ENCODE measurements at places on chromosomes 5 and 9.

DNA sequence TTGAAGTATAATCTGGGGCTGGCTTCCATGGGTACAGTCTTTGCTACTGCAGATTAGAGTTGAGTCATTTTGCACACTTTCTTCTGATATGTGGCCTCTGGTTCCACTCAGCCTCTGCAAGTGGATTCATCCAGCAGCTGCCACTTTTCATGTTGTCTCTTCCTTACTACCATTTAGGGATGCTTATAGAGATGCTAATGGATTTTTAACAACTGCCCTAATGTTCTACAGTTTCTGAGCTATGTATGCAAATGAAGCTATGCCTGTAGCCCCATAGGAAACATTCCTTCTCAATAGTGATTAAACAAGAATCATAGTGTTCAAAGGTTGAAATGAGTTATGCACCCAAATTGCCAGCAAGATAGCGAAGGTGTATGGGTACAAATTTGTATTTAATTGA, 456.0 kb upstream of the ITGA1 start:
- no peak for DNase-seq

GRCh38 chr5:139251281-139251687, 42.3 kb upstream of the MATR3 start:
- DNase-seq, result no peak

DNA sequence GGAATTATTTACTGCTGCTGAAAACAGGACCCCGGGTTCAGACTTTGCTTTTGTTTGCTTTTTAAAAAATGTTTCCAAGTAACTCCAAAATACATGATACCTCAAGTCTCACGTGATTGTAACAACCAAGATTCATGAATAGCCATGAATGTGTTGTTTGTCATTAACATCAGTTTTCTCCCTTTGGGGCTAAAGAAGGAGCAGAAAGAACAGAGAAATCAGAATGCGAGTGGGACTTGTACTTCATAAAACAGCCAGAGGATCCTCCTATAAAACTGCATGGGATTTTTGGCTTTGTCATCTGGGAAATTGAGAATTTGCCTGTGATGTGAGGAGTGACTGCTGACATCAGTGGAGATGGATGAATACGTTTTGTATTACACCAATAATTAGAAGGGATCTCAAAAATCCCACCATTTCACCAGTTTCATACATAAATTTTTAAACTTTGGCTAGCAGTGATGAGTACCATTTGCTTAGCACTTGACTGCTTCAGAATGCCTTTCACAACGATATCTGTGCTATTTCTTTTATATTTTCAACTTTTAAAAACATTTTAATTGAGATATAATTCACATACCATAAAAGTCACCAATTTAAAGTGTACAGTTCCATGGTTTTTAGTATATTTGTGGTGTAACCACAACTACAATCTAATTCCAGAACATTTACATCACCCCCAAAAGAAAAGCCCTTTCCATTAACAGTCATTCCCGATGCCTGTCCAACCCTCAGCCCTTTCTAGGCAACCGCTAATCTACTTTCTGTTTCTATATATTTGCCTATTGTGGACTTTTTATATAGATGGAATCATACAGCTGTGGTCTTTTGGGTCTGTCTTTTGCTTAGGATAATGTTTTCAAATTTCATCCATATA, 126.9 kb upstream of the ANKRD55 start:
- no peak for DNase-seq

GRCh38 chr9:136522314-136523237, 23.3 kb downstream of the NOTCH1 start:
- no peak for DNase-seq

DNA sequence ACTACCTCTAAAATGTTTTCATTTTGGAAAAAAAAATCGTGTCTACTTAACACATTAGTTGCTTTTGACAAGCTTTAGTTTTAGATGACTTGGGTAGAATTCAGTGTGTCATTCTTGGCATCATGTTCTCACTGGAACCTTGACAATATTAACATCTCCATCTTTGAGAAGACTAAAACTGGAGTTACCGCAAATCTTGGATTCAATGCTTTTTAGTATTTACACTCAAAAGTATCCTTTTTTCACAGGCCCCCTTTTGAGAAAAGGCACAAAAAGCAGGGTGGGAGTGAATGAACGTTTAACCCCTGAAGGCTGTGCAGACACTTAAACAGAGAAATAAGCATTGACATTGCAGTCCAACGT, 549.1 kb downstream of the CSNK1G3 start:
- no peak for DNase-seq

- DNase-seq, result peak; percentile 52
Observed at GRCh38 chr5:74639807-74640449, 600 bp downstream of the ENC1 start.

GRCh38 chr5:155831491-155831890, 495.5 kb upstream of the SGCD start:
- DNase-seq, result no peak
